ENCODE measurements at places on chromosomes 12 and 14.

DNA sequence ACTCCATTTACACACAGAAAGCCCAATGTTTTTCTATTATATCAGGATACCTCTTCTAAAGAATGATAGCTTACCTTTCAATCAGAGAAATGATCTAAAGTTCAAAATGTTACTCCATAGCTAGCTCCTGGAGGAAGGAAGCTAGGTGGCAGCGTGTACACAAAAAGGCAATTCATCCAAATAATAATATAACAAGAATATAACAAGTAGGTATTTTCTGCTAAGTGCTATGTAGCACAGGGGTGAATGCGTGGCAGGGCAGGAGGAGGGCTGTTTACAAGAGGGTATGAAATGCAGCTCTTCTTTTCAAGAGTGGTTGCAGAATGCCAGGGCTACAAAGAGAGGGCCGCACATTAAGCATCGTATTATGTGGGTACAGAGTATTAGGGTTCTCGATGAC lies 663 bp upstream of the SNAPC1 start:
- peak overlapping the region; percentile 95 for H3K4me3 ChIP-seq
- H3K4me1 ChIP-seq, result peaks cover 40% of the 10 kb centered on the region
- DNase-seq, result no peak
- H3K27me3 ChIP-seq, result no peaks in the 10 kb centered on the region
- peak overlapping the region; percentile 95 for H3K27ac ChIP-seq

DNA sequence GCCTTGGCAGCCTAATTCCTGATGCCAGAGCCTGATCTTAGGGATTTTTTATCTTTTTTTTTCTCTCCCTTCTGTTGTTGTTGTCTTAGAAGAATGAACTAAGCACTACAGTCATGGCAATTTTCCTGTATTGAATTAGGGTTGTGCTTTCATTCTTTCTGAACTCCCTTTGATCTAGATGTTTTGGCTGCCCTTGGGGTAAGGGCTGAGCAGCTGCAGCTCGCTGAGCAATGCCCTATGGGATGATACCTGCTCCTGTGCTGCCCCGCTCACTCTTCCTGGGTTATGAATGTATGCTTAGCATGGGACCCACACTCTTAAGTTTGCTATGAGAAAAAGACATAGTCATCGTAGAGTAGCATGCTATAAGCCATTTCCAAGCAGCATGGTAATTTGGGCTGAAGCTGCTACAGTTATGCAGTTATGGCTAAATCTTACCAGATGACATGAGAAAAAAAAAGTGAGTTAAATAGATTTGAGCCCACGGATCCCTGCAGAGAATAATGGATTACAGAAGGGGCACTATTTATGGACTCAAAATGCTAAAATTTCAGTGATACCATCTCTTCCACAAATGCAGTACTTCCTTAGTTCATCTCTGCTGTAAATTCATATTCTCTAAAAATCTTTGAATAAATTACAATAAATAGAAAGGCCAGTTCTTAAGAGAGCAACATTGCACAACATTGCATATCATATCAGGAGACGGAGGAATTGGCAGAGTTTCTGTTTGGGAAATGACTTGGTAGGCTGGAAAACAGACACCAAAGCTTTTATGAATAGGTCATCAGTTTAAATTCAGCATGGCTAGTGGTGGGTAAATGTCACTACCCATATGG lies 79.2 kb upstream of the PTHLH start:
- peaks cover 1% of the 10 kb centered on the region for H3K27me3 ChIP-seq
- H3K36me3 ChIP-seq, result peaks cover under 1% of the 10 kb centered on the region
- no peaks in the 10 kb centered on the region for H3K4me1 ChIP-seq
- H3K27ac ChIP-seq, result no peak overlapping the region
- no peak for DNase-seq

DNA sequence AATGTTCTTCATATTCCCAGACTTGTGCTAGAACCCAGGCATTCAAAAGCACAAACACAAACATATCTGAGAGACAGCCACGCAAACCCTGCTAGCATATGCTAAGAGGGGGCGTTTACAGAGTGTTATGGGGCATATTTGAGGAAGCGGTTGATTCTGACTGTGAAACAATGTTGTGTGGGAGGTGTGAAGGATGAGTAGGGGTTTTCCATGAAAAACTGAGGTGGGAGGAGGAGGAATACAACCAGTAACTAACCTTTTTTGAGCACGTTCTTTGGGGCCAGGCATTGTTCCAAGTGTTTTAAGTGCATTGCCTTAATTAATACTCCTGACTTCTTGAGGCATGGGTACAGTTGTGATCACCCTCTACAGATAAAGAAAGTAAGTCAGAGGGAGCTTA lies 499.5 kb downstream of the AACS start:
- no peak for DNase-seq
- H3K4me3 ChIP-seq, result no peak overlapping the region
- no peaks in the 10 kb centered on the region for H3K4me1 ChIP-seq
- H3K27me3 ChIP-seq, result no peaks in the 10 kb centered on the region
- H3K36me3 ChIP-seq, result no peaks in the 10 kb centered on the region
- H3K27ac ChIP-seq, result no peak overlapping the region

DNA sequence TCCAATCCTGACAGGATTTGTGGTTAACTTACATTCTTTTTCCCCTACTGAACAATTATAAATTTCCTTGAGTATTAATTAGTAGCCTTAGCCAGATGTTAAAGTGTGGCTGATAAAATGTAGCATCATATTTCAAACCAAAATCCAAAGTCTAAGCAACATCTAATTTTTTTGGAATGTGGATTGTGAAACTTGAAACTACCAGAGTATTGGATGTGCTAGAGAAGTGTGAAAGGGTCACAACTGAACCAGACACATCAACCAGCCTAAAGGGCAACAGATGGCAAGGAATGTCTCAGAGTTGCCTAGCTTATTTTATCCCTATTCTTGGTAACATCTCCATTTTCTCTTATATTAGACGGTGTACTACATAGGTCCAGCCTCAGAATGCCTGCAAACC lies 153.1 kb upstream of the DCN start:
- H3K4me3 ChIP-seq, result no peak overlapping the region
- no peaks in the 10 kb centered on the region for H3K4me1 ChIP-seq
- H3K36me3 ChIP-seq, result no peaks in the 10 kb centered on the region
- no peak overlapping the region for H3K27ac ChIP-seq
- H3K27me3 ChIP-seq, result peaks cover 10% of the 10 kb centered on the region

DNA sequence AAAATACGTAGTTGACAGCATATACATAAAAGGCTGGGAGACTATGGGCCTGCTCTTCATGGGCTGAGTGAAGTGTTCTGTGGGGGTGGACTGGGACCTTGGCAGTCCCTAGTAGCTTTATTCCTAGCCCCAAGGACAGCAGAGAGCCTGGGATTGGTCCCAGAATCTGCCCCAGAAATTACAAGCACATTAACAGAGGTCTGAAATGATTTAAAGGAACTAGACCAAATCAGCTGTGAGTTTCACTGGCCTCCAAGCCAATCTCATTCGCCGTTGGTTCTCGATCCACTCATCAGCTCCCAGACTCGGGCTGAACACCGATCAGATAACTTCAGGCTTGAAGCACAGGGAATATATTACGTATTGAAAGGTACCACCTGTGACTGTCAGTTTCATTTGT lies 77.0 kb upstream of the PSMC1 start:
- peaks cover 2% of the 10 kb centered on the region for H3K27me3 ChIP-seq
- no peaks in the 10 kb centered on the region for H3K36me3 ChIP-seq
- no peak overlapping the region for H3K4me3 ChIP-seq
- H3K4me1 ChIP-seq, result no peaks in the 10 kb centered on the region
- no peak overlapping the region for H3K27ac ChIP-seq
- DNase-seq, result no peak

GRCh38 chr12:1843641-1844005 lies 23.3 kb downstream of the LRTM2 start:
- H3K27me3 ChIP-seq, result peaks cover 6% of the 10 kb centered on the region
- DNase-seq, result no peak
- H3K36me3 ChIP-seq, result no peaks in the 10 kb centered on the region
- no peaks in the 10 kb centered on the region for H3K4me1 ChIP-seq
- H3K4me3 ChIP-seq, result no peak overlapping the region

- no peak overlapping the region for H3K4me3 ChIP-seq
- no peak for DNase-seq
- no peaks in the 10 kb centered on the region for H3K4me1 ChIP-seq
Measured at GRCh38 chr12:128402486-128403243, 135.7 kb downstream of the TMEM132C start.

DNA sequence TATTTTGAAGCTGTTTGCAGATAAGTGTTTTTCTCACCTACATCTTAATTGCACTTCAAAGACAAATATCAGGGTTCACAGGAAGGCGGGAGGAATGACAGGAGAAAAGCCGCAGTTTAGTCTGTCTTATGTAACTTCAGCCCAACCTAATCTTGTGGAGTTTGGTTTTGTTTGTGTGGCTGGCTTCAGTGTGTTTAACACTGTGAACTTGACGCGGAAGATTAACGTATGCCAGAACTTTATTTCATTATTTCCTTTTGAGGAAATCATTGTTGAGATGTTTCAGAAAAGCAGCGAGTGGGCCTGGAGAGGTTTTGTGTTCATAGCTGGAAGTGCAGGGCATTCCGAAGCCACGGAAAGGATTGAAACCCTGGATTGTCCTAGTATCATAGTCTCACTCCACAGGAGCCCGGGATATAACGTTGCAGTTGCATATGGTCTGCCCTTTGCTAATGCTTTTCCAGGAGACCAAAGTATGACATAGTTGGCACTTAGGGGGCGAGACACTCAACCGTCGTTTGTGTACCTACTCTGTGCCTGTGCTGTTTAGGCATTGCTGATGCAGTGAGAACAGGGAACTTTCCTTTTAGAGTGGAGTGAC lies 2.0 kb downstream of the PELI2 start:
- no peaks in the 10 kb centered on the region for H3K36me3 ChIP-seq
- no peak overlapping the region for H3K27ac ChIP-seq
- peaks cover 47% of the 10 kb centered on the region for H3K4me1 ChIP-seq
- H3K27me3 ChIP-seq, result peaks cover 11% of the 10 kb centered on the region

- peaks cover 48% of the 10 kb centered on the region for H3K36me3 ChIP-seq
- no peak overlapping the region for H3K4me3 ChIP-seq
- DNase-seq, result no peak
- peak overlapping the region; percentile 3 for H3K27ac ChIP-seq
- no peaks in the 10 kb centered on the region for H3K27me3 ChIP-seq
Measured at GRCh38 chr12:121232977-121233627, 23.2 kb downstream of the P2RX4 start.

- peaks cover 2% of the 10 kb centered on the region for H3K4me1 ChIP-seq
- peaks cover 10% of the 10 kb centered on the region for H3K27me3 ChIP-seq
- H3K36me3 ChIP-seq, result no peaks in the 10 kb centered on the region
- no peak overlapping the region for H3K4me3 ChIP-seq
- DNase-seq, result no peak
Measured at GRCh38 chr14:104087505-104087904, 2.0 kb downstream of the ASPG start.

DNA sequence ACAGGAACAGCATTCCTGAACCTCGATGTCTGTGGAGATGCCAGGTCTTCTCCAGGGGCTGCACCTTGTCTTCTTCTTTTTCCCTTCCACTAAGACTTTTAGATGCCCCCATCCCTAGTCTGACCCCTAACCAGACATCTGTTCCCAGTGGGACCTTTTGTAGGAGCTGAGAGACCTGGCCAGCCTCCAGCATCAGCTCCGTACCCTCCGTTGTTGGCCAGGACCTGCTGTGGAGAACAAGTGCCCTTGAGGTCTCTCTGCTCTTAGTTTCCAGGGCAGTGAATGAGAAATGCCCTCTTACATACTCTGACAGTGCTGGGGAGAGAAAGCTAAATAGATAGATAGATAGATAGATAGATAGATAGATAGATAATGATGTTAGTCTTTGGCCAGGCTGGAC lies 16.8 kb upstream of the SDR39U1 start:
- no peak overlapping the region for H3K27ac ChIP-seq
- peaks cover 6% of the 10 kb centered on the region for H3K36me3 ChIP-seq
- no peak overlapping the region for H3K4me3 ChIP-seq

DNA sequence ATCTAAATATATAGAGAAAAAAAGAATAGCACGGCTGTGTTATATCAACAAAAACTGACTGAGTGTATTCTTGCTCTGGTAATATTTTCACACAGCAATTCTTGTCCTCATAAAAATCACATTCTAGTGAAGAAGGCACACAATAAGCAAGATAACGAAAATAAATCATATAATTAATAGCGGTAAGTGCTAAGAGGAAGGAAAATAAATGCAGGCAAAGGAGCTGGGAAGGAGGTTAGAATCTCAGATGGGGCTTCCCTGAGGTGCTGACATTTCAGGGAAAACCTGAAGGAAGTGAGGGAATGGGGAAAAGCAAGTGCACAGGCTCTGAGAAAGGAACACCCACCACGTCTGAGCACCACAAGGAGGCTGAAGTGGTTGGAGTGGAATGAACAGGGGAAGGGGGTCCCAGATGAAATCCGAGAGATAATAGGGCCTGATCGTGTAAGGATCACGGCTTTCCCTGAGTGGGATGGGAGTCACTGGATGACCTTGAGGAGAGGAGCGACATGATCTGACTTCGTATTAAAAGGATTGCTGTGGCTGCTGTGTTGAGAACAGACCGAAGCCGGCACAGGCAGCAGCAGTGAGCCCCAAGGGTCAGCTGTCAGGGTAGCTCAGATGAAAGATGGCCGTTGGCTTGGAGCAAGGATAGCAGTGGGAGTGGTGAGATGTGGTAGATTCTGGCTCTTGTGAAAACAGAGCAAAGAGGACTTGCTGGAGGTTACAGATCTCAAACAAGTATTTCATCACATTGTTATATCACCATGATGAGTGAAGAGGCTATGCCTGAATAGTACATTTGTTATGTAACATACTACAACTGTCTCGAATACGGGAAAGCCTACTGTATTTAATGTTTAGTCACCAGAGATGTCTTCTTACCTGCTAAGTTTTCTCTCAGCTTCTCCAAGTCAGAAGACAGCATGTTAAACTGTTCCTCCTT lies 67.1 kb upstream of the VPS33A start:
- no peaks in the 10 kb centered on the region for H3K27me3 ChIP-seq
- no peak for DNase-seq
- H3K27ac ChIP-seq, result no peak overlapping the region
- H3K36me3 ChIP-seq, result peaks cover 24% of the 10 kb centered on the region

DNA sequence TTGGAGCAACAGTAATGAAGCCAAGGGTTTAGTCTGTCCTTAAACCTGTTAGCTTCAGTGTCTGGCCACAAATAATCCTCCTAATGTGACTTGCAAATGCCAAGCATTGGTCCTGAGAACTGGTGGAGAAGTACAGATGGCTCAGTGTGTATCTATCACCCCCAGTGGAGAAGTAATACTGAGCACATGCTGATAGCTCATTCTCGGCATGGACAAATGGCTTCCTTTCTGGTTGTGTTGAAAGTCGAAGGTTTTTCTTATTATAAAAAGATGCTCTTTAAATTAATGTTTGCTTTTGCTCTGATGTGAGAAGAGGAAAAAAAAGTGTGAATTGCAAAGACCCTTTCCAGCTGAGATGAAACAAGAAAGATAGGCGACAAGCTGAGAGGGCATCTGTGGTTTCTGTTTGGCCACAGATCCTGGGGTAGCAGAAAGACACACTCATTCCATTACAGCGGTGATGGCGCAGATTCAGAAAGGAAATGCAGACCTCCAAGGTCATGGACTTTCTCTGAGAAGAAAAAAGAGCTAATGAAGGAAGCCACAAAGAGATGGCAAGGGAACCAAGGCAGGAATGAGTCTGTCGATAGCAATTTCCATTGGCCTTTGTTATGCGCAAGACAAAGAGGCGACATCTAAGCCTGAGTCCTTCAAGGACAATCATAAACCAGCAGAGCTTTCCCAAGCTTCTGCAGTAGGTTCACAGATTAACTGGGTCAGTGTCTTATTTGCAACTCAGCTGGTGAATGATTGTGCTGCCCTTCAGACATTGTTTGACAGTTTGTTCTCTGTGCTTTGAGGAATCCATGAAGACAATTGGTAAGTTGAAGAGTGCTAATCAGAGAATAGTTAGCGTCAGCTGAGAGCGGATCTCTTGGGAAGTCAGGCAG lies 155.5 kb upstream of the RGS6 start:
- peaks cover 3% of the 10 kb centered on the region for H3K36me3 ChIP-seq
- no peak overlapping the region for H3K4me3 ChIP-seq
- peaks cover 12% of the 10 kb centered on the region for H3K4me1 ChIP-seq
- H3K27me3 ChIP-seq, result peaks cover 45% of the 10 kb centered on the region

Measured in activated CD4-positive, alpha-beta memory T cell treated with anti-CD3 and anti-CD28 coated beads for 36 hours (primary cell).